ENCODE measurements at places on chromosomes 6 and 20.
A peak's percentile ranks its signal among the peaks of the same experiment; 100 is the strongest.

DNA sequence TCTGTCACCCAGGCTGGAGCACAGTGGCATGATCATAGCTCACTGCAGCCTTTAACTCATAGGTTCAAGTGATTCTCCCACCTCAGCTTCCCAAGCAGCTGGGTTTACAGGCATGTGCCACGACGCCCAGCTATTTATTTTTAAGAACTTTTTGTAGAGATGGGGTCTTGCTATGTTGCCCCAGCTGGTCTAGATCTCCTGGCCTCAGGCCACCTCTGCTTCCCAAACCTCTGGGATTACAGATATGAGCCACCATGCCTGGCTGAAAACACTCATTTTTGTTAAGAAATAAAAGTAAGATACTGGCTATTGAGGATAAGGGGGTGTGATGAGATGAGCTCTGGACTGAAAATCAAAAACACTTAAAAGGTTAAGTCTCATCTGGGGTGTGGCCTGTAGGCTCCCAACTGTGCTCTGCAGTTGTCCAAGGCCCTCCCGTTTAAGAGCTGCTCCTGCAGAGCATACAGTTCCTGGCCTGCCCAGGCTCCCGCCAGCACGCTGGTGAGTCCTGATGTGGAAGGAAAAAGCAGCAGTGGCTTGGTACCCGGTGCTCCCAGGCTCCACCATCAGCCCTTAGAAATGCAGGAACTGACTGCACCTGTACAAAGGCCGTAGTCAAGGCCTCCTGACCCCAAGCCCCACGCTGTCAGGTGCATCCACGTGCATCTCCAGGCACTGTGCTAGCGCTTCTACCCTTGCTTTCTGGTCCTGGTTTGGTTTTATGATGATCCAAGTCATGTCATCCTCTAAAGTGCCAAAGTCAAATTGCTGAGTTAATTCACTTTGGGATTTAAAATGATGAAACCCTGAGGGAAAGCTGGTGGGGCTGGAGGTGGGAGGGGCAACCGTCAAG is 111.5 kb downstream of the TMEM242 start:
- DNase-seq: no peak

GRCh38 chr6:155687645-155688044 is 232.0 kb upstream of the NOX3 start:
- no peak for DNase-seq

GRCh38 chr6:132961122-132961521 is 146.8 kb downstream of the RPS12 start:
- DNase-seq: peak; percentile 33

GRCh38 chr20:45998761-45999160 is 9.9 kb upstream of the MMP9 start:
- DNase-seq: no peak

DNA sequence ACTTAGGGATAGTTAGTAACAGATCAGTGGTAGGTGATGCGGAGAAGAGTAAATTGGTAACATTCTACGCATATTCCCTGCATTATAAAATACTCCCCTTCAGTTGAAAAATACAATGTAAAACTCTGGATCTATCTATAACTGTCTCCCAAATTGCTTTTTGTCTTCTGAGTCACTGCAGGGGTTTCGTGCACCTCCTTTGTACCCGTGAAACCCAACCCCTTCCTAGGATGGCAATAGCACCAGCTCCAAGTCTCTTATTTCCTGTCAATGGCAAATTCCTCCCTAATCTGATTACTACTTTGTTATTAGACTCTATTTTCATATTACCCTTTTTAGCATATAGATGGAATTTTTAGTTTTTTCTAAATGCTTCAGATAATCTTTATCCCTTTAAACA is 20.6 kb upstream of the STMND1 start:
- no peak for DNase-seq

- DNase-seq: no peak
These were observed 75.1 kb downstream of the SLX4IP start for GRCh38 chr20:10510216-10510615.

GRCh38 chr20:4726710-4727397 is 5.1 kb downstream of the PRND start:
- DNase-seq: no peak

DNA sequence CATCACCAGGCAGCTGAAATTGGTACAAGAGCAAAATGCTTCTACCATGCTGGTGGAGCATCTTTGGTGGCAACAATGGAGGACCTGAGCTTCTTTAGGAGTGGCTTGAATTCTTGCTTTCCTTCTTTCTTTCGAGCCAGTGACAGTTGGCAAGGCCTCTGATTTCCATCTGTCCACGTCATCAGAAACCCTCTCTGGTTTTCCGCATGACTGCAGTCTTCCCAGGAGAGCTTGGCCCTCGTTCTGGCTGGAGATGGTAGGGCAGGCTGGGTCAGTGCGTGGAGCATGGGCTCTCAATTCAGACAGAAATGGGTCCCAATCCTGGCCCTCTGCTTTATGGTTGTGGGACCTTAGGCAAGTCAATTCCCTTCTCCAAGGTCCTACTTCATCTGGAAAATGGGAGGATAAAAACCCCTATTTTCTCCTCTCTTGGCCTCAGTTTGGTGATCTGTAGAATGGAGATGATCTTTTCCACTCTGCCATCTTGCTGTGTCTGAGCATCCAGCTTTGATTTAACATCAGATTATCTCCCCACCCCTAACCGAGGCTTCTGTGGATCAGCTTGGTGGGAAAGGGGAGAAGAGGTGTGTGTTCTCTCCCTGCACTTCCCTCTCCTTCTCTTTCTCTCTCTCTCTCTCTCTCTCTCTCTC is 3.6 kb upstream of the BPIFB1 start:
- DNase-seq: no peak

DNA sequence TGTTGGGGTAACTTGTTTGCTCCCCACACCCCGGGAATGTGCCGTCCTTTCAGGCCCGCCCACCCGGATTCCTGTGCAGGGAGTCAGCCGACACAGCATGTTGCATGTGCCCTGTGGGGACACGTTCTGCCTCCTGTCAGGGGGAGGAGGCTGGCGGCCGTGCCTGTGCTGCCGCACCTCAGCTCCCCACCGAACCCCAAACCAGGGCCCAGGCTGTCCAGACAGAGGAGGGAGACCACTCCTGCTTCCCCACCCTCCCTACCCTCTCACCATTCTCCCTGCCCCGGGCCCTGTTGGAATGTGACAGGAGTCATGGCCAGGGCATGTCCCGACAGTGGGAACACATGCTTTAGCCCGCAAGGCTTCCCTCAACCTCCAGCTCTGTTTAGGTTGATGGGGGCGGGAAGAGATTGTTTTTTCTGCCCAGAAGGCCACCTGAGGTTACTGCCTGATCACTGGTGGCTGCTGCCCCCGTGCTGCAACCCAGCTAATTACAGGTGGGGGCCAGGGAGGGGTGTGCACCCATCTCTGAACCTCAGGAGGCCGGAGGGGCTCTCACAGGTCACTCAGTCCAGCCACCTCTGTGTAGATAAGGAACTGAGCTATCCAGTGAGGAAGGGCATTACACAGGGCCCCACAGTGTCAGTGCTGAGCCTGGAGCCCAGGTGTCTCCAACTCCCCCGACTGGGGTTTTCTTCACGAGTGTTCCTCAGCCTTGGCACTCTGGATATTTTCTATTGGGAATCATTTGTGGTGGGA is 13.6 kb downstream of the LRRC73 start:
- DNase-seq: peak; percentile 60

GRCh38 chr20:48469026-48469425 is 358.8 kb downstream of the PREX1 start:
- DNase-seq: no peak

DNA sequence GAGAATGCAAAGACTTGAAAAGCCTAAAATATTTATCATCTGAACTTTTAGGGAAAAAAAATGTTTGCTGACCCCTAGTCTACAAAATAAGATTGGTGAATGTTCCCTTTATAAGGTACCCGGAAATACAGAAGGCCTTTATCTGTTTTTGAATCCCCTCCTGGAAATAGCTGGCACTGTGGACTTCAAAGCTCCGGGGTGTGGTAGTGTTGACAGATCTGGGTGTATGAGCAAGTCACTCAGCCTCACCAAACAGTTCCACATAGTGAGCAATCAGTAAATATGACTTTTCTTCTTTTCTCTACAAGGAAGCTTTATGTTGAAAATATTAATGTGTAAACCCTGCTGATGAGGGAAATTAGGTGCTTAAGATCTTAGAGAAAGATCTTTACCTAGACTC is 29.2 kb upstream of the HTR1B start:
- no peak for DNase-seq

GRCh38 chr6:1705630-1706029 is 95.9 kb downstream of the FOXC1 start:
- DNase-seq: no peak

DNA sequence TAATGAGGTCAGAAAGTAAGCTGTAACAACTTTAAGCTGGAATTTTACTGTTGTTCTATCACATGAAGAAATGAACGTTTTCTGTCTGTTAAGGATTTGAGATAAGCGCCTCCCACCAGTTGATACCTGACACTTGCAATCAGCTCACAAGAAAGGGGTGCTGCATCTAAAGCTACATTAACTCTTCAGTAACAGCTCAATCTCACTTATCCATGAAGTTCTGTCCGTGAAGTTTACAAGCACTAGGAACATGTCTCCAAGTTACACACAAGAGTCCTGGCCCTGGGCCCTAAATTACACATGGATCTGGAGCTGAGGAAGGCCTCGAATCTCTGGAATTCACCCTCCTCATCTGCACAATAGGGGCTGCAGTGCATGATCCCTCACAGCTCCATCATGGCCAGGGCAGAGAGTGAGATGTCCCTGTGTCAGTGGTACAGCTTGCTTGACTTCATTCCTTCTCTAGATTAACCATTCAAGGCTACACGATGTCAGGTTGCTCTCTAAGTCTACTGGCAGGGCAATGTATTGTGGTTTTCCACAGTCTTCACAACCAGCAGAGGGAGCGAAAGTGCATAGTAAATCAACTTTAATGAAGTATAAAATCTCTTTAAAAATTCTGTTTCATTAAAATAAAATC is 182.4 kb upstream of the MCHR2 start:
- DNase-seq: peak; percentile 84

GRCh38 chr20:313402-313801 is 11.9 kb upstream of the SOX12 start:
- no peak for DNase-seq

GRCh38 chr20:3998998-3999397 is 16.4 kb downstream of the RNF24 start:
- DNase-seq: no peak

- no peak for DNase-seq
These were observed 3.9 kb upstream of the FAM83C start for GRCh38 chr20:35296101-35296554.

DNA sequence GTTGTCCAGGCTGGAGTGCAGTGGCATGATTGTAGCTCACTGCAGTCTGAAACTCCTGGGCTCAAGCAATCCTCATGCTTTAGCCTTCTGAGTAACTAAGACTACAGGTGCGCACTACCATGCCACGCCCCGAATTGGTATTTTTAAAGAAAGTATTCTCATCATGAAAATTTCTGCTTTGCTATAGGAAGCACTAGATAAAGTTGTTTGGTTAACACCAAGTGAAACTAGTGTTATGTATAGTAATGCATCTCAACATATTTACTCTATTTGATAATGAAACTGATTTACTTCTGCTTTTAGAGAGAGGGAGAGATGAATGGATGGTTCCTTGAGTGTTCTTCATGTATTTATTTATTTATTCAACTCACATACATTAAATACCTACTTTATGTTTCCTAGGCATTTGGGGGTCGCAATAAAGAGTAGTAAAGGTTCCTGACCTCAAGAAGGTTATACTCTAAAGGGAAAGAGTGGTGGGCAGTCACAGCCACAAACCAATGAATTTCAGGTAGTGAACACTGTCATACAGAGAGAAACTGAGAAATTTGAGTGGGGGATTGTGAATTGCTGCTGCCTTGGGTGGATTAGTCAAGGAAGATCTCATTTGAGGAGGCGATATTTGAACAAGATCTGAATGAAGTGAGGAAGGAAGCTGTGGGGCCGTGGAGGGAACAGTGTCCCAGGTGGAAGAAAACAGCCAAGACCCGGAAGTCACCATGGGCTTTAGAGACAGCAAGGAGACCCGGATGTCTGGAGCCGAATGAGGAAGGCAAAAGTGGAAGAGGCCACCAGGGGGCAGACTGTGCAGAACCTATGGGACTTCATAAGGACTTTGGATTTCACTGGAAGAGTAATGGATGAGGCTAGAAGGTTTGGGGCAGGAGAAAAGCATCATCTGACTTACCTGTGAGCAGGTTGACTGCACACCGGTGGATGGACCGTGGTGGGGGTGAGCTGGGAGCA is 185.6 kb downstream of the TSHZ2 start:
- no peak for DNase-seq

GRCh38 chr6:156508126-156508525 is 269.1 kb upstream of the ARID1B start:
- DNase-seq: no peak

DNA sequence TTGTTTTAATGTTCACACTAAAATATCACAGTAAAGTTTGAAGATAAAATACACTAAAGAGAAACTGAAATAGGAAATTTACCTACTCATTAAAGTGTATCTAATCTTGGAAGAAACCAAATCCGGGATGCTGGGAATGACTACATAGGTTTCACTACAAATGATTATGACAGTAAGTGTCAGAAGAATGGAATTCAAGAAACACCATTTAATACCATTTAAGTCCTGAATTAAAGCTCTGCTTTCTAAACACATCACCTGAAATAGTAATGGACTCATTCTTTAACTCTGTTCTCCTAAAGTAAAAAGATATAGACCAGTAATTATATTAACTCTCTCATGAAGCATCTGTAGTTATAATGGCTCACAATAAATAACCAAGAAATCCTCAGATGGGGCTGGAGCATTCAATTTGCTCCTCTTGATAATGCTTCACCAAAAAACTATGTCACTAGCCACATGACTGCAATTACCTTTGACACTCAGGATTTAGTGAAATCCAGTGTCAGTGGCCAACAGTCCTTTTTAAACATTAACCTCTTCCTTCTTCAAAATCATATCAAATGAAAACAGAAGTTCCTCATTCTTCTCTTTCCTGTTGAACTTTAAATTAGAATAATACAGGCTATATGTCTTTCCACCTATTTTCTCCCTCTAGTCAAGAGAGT is 41.4 kb downstream of the MAP7 start:
- no peak for DNase-seq

GRCh38 chr6:56550301-56550700 is 92.4 kb downstream of the DST start:
- DNase-seq: no peak

- no peak for DNase-seq
These were observed 235.0 kb downstream of the TTLL2 start for GRCh38 chr6:167559675-167560479.

- no peak for DNase-seq
These were observed 92.0 kb downstream of the JAG1 start for GRCh38 chr20:10581823-10582222.

GRCh38 chr6:135796643-135797305 is 54.7 kb upstream of the PDE7B start:
- DNase-seq: no peak

GRCh38 chr6:1215023-1215422 is 96.9 kb upstream of the FOXQ1 start:
- no peak for DNase-seq
